ENCODE measurements at places on chromosomes 3 and 15. TPM values are rescaled to one million over a fixed set of nuclear protein-coding genes. Genes with fewer than 3 reads are reported as not detected.

Gene GCSAM
- not detected for total RNA-seq

Gene CADPS
- total RNA-seq, result 372 TPM

Gene MUC4
- not detected for total RNA-seq

Gene CHRNB4
- total RNA-seq, result not detected

Gene TNFAIP8L3
- total RNA-seq, result 16.1 TPM

Gene PTX3
- total RNA-seq, result 0.47 TPM

Gene MYZAP
- 1.8 TPM for total RNA-seq

Gene SLC2A2
- not detected for total RNA-seq

DNA sequence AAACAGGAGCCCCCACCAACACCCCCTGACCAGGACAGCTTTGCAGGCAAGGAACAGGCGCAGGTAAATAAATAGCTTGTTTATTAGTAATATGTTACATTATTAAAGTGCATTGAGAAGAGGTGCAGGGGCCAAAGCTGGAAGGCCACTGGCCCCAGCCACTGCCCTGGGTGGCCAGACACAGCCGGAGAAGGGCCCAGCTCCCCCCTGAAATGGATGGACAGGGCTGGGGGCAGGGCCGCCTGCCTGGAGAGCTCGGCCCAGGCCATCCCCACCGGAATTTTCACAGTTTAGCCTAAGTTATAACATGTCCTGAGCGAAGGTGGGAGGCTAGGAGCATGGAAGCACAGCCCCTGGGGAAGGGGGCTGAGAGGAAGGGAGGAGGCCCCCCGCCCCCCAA, 24.5 kb downstream of the SEMA7A start:
- no peak for DNase-seq

GRCh38 chr3:17846466-17846865, 104.0 kb upstream of the TBC1D5 start:
- DNase-seq, result no peak

DNA sequence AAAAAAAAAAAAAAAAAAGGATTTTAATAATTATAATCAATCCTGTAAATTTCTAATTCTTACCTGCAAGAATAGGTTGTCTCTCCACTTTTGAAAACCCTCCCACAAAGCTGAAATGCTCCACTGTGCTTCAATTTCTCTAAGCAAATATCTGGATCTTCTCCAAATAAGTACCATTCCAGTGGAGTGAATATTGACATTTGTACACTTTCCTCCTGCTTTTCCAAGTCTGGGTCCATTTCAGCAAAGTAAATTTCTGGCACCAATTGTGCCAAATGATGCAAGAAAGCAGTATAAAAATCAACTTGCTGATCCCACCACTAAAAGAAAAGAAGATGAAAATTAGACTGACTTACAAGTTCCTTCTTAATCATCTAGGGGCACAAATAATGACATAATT, 19.9 kb downstream of the UBR1 start:
- no peak for DNase-seq

DNA sequence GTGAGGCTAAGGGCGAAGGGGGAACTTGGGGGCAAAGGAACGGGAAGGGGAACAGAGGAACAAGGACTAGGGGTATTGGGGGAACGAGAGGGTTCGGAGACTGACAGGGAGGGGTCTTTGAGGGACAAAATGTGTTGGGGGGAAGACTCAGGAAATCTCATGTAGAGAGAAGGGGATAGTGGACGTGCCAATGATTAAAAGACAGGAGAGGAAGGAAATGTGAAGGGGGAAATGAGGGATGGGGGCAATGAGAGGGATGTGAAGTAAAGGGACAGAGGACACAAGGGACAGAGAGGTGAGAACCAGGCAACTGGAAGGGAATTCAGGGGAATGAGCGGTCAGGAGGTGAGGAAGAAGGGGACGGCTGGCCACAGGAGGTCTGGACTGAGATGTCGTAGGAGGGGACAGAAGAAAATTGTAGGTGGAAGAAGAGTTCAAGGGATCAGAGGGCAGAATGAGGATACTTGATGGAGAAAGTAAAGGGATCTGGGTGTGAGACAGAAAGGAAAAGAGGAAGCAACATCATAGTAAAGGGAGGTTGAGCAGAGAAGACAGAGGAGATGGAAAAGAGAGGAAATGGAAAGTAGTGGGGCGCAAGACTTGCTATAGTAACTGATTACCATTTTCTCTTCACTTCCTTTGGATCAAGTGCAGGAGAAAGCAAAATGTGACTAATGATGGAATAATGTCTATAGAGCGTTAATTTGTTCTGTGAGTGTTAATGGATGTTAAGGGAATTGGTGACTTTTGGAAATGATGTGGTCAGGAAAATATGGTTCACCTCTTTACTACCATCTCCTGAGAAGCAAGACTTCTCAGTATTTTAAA, 749 bp downstream of the RAB8B start:
- DNase-seq, result no peak

- DNase-seq, result no peak
Observed at GRCh38 chr15:62047282-62047827, 12.9 kb downstream of the VPS13C start.

GRCh38 chr15:65189102-65189740, 4.1 kb upstream of the CLPX start:
- no peak for DNase-seq

GRCh38 chr15:92071045-92071634, 217.6 kb downstream of the SLCO3A1 start:
- DNase-seq, result no peak

- DNase-seq, result no peak
Observed at GRCh38 chr15:90074916-90075315, 27.4 kb downstream of the IDH2 start.

GRCh38 chr15:68587769-68588385, 9.1 kb downstream of the CORO2B start:
- no peak for DNase-seq

DNA sequence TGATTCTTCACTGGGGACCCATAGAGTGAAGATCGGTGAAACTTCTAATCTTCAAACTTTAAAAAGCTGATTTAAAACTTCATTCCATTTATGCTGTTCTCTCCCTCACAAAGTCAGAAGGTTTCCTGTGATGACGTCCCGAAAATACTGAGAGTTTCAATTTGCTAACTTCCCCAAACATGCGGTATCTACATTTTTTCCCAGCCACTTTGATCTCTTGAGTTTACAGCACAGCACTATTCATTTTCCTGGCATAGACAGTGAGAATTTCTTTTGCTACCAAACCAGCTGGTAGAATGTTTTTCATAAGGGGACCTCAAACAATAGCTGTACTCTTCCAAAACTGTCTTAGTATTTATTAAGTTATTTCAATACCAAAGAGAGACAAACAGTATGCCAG, 156.8 kb downstream of the LSAMP start:
- no peak for DNase-seq

- DNase-seq, result no peak
Observed at GRCh38 chr15:41993472-41994170, 21.3 kb upstream of the EHD4 start.

GRCh38 chr3:4821975-4822374, 157.3 kb upstream of the BHLHE40 start:
- DNase-seq, result no peak

DNA sequence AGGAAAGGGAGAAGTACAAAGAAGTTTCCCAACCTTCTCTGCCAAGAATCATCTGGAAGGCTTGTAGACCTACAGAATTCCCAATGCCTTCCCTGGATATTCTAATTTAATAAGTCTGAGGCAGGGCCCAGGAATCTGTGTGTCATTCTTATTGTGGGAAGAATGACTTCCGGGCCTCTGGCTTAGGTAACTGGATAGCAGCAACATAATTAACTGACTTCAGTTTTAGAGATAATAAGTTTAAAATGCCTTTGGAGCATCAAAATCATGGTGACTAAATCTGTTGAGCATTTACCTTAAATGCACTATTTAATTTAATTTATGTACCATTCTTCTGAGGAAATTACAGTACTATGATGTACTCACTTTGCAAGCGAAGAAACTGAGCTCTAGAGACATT, 44.3 kb upstream of the TM4SF1 start:
- DNase-seq, result no peak

DNA sequence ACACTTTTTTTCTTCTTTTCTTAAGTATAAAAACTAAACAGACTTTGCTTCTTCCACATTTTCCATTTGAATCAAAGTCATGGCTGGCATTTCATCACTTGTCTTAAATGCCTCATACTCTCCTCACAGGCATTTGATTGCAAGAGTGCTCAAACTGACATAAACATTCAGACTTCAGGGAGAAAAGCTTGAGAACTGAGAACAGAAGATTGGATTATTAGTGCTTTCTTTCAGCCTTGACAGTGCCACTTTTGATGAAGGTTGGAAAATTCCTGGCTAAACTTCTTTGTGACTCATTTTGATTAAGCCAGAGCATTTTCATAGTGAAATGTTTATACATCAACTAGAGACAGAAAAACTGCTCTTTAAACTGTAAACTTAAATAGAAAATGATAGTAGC, 544.4 kb downstream of the DIPK2A start:
- no peak for DNase-seq

DNA sequence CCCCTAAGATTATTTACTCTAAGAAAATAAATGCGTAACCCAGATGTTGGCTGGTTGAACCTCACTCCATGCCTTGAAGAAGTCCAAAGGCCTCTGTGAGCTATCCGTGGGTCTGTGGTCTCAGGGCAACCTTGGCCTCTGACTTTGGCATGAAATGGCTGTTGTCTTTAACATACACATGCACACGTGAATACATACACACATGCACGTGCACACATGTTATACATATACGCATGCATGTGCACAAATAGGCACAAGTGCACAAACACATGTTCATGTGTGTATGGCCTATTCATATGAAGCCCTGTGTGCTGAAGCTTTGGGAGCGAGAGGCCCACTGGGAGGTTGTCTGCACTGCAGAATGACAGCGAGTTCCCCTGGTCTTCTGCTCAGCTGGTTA, 50.8 kb downstream of the KLF15 start:
- DNase-seq, result no peak

DNA sequence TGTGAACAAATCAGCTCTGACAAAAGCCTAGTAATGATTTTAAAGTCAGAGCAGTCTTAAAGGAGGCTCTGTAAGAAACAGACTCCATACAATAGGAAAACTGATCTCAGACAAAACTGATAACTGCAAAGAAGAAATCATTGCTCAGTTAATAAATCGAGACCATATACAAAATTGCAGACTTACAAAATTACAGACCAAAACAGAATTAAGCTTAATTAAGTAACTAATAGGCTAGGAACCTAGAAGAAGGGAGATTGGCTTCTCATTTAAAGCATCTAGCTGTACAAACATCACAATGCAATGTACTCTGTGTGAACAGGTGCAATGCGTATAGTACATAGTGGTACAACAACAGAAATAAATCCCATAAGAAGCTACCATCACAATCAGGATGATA, 46.3 kb downstream of the ZBTB20 start:
- DNase-seq, result no peak

GRCh38 chr3:72442759-72443158, 405.5 kb downstream of the SHQ1 start:
- DNase-seq, result no peak

DNA sequence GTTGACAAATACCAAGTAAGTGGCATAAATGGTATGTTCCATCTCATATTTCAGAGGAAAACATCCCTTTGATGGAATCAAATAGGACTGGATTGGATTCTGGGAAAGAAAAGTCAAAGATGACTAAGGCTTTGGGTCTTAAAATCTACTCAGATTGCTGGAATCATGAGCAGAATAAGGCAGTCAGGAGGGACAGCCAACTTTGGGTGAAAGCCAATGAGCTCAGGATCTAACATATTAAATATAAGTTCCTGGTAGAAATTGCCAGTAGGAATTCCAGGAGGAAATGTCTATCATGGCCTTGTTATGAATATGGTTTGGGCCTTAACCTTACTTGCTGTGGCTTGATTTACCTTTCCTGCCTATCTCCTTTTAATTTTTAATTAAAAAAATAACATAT, 55.3 kb downstream of the ISL2 start:
- no peak for DNase-seq

DNA sequence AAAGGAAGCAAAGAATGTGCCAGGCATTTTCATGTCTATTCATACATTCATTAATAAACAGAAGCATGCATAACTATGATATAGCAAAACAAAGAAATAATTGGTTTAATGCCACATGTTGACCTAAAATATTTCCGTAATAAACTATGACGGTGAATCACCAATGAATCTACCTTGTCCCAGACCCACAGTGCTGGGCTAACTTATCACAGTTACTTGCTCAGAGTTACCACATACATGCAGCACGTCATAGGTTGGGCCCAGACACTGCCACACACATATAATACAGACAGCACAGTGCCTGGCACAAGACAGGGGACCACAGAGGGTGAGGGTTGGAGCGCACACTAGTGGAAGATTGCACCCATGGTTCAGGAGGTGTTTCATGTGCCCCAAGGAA, 86.9 kb downstream of the ATP1B3 start:
- DNase-seq, result no peak

- DNase-seq, result no peak
Observed at GRCh38 chr3:105343991-105344390, 22.7 kb upstream of the ALCAM start.

DNA sequence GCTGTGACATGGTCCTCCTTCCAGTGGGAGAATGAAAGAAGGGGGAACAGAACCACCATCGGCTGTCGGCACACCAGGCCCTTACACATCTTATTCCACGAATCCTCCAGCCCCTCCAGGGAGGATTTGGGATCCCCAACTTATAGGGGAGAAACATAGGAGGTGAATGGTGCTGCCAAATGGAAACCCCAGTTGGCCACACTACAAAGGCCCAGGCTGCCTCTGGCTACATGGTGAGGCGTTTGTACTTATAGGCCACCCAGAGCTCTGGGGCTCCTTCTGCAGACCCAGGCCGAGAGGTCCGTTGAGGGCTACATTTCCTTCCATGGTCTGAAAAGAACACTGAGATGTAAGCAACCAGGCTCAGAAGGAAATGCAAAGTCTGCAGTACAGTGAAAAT, 12.0 kb downstream of the AMOTL2 start:
- no peak for DNase-seq

DNA sequence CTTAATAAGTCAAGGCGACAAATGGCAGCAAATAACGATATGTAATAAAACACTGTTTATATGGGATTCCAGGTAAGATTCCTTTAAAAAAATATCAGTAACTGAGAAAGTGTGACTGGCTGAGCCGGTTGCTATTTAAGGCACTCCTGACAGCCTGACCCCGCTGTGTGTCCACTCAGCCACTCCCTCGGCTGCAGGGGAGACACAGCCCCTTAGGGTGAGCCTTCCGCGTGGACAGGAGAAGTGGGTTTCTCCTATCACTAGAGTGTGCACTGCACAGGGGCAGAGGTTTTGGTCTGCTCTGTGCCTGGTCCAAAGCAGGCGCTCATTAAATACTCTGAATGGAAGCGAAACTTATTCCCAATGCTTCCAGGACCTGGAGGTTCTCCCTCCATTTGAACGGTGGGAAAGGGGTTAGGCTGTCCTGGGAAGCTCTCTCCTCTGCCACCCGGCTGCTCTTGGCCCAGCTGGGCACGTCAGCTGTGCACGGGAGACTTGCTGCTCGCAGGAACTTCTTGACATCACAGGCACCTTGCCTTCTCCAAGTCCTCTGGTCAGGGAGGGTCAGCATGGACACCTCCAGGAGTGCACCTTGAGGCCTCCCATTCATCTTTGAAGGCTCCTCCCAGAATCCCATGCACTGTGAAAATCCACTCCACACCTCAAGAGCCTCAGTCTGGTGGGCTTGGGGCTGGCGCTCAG, 43.3 kb upstream of the SLCO2A1 start:
- DNase-seq, result no peak

Data from dorsolateral prefrontal cortex (tissue), 122 donors.